ENCODE measurements at places on chromosomes 7 and 10.

- DNase-seq, result no peak
Measured at GRCh38 chr7:84194484-84195271, at the start of gene SEMA3A. Gene SEMA3A, minus strand, starts transcription at chr7:84194789. Its CDS starts 203 bp downstream, at chr7:84194586.

DNA sequence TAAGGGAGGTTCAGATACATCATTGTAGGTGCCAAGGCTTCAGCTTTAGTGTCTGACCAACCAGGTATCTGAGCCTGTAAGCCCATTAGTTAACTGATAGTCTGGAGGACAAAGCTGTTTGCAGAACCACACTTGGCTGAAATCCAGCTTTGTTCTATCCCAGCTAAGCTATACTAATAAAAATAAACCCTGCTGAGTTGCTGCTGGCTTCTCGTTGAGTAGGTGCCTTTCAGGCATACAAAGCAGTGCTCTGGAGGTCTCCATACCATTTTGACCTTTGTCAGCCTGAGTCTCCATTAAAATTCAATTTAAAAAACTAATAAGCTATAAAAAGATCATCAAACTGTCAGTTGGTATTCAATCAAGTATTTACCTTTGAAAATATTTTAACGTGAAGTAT, 22.0 kb downstream of the CDCA7L start:
- no peak for DNase-seq

DNA sequence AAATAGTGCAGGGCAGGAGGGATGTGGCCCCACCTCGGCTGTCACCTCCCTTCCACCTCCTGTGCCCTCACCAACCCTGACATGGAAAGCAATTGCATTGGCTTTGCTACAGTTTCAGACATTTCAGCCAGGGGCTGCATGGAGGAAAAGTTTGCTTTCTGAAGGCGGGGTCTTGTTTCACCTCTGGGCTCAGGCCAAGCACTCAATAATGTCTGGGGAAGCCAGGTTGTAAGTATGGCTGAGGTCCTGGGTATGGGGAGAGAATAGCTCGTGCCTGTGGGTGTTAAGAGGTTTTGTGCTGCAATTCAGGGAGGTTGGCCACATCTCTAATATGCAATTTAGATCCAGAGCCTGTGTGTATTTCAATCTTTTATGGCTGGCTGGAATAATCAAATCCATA, 238.4 kb upstream of the MKI67 start:
- no peak for DNase-seq

DNA sequence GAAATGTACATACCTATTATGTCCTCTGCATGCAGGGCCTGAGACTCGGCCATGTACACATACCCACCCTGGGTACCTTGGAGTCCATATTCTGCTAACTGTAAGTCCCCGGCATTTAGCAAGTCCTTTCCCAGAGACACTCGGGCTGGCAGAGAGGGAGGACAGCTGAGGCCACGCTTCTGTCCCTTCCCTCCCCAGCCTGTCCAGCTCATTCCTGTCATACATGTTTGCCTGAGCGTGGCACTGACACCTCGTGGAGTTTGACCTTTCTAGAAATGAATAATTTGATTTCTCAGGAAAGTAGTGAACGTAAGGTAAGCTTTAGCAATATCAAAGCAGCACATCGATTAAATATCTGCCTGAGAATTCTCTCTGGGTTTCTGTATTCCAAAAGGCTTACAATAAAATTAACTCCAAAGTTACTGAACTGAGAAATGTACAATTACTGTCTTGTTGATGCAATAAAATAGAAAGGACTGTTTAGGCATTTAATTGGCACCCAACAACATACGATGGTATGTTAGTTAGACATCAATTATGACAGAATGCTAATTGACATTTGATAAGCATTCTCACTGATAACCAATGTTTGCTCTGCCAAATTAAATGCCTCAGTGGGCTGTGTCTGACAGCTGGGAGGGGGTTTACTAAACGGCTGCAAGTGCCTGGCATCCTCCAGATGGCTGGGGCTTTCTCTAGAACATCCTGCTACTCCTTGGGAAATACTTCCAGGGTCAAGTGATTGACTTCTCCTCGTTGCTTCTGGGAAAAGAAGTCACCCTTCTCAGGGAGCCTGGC, 221.2 kb downstream of the CCSER2 start:
- DNase-seq, result no peak

- DNase-seq, result no peak
Measured at GRCh38 chr10:67790534-67791408, 47.2 kb downstream of the DNAJC12 start.

GRCh38 chr7:42746214-42746613, 165.7 kb downstream of the C7orf25 start:
- DNase-seq, result no peak

GRCh38 chr10:122510736-122511135, 49.4 kb downstream of the HTRA1 start:
- no peak for DNase-seq

GRCh38 chr7:107167483-107168232, 1.1 kb upstream of the HBP1 start:
- peak; percentile 46 for DNase-seq

DNA sequence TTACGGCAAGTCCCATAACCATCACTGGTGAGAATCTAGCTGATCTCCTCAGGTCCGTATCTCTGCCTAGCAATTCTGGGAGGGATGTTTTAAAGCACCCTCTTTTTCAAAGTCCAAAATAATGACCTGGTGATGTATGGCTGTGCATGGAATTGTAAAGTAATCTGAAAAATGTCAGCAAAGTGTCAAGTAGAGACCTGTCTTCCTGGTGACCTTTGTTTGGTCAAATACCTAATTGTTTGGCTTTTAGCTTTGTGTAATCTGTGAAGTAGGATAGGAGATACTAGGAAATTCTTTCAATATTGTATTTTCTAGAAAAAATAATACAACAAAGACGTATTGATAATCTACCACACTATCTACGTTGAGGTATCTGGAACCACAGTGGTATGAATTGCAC, 51.0 kb downstream of the ABCB5 start:
- no peak for DNase-seq

GRCh38 chr7:158685693-158686092, 18.9 kb downstream of the NCAPG2 start:
- no peak for DNase-seq

- DNase-seq, result no peak
Measured at GRCh38 chr10:909831-910230, 21.7 kb downstream of the LARP4B start.

- DNase-seq, result no peak
Measured at GRCh38 chr7:35760143-35760745, 40.6 kb upstream of the SEPTIN7 start.

DNA sequence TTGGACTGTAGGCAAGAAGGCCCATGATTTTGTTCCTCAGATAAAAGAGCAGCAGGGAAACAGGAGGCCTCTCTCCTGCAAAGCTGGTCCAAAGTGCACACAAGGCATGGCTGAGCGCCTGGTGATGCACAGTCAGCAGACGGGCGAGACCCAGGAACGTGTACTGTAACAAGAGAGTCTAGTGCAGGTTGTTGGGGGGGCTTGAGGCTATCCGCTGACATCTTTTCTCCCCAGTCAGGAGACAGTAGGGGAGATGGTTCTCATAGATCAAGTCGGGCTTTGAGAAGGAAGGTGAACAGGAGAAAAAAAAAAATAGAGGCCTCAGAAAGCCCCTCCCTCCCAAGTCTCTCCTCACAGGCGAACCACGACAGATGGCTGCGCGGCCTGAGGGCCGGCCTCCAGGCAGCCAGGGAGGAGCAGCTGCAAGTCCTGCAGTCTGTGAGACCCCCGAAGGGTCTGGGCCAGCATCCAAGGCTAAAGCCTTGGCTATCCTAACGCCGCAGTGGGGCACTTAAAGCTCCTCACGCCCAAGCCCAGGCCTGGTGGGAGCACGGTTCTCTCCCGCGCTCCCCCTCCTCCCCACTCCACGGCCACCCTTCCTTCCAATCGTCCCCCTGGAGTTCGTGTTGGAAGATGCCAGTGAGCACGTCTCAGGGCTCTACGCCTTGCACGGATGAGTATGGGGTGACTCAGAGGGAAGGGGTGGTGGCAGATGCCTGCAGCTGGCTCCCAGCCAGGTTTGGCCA, 68.3 kb downstream of the PRKAG2 start:
- no peak for DNase-seq

- no peak for DNase-seq
Measured at GRCh38 chr10:101063050-101063525, 1.3 kb downstream of the KAZALD1 start.

GRCh38 chr7:40455485-40455884, 320.7 kb downstream of the SUGCT start:
- DNase-seq, result no peak

GRCh38 chr7:130615583-130615982, 53.0 kb downstream of the COPG2 start:
- no peak for DNase-seq

DNA sequence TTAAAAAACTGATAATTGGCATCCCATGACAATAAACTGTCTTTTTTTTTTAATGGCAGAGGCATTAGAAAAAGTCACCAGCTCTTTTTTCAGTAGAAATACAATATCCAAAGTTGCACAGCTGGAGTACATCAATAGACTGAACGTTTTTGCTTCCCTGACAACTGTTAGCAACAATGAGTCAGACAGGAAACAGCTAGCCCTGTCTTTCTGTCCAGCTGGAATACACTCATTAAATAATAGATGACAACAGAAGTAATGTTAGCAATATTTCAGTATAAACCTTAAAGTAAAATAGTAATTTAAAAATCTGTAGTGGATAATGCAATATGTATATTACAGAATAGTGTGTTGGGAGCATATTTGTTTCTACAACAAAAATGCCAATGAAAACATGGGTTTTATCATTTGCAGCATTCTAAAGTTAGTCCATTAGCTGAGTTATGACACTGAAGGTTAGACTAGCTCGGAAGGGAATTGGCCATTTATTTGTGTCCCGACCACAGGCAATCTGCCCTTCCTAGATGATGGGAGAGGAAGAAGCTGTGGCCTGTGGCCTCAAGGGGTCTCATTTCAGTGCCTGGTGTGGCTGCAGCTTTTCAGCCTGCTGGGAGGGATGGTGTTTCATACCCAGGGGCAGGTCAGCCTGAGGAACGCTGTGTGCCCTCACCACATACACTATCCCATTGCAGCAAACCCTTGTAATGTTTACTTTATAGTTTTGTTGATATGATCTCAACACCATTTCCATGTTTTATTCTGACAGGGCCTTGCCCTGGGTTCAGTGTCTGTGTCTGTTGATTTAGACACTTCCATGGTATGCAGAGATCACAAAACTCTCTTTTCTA, 173.3 kb downstream of the SLC16A9 start:
- no peak for DNase-seq

DNA sequence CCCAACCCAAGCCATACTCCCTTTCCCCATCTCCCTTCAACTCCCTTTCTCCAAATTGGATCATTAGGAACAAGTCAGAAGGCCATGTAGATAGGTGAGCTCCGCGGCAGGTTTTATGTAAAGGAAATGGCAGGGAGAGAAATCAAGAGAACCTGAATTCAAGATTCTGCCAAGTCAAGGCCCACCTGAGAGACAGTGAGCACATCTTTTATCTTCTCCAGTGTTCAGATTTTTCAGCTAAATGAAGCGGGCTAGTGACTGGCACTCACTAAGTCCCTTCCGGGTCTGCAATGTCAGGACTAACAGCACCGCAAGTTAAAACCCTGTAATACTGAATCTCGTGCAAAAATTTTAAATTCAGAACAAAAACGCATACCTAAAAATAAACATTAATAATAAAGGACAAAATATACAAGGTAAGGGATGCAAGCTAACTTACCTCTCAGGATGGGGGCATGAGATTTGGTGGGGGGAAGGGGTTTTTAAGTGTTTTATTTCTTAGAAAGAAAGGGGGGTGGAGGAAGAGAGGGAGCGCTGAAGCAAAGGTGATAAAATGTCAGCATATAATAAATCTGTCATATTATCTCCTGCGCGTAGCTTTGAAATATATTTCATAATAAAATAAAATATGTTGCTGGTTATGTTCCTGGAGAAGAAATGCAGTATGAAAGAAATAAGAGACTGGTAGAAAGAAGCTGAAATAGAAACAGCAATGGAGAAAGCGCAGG, 17.6 kb downstream of the TCAF1 start:
- no peak for DNase-seq

- no peak for DNase-seq
Measured at GRCh38 chr7:101933028-101933427, 115.6 kb downstream of the CUX1 start.

GRCh38 chr7:30329716-30330115, 45.3 kb downstream of the ZNRF2 start:
- no peak for DNase-seq

DNA sequence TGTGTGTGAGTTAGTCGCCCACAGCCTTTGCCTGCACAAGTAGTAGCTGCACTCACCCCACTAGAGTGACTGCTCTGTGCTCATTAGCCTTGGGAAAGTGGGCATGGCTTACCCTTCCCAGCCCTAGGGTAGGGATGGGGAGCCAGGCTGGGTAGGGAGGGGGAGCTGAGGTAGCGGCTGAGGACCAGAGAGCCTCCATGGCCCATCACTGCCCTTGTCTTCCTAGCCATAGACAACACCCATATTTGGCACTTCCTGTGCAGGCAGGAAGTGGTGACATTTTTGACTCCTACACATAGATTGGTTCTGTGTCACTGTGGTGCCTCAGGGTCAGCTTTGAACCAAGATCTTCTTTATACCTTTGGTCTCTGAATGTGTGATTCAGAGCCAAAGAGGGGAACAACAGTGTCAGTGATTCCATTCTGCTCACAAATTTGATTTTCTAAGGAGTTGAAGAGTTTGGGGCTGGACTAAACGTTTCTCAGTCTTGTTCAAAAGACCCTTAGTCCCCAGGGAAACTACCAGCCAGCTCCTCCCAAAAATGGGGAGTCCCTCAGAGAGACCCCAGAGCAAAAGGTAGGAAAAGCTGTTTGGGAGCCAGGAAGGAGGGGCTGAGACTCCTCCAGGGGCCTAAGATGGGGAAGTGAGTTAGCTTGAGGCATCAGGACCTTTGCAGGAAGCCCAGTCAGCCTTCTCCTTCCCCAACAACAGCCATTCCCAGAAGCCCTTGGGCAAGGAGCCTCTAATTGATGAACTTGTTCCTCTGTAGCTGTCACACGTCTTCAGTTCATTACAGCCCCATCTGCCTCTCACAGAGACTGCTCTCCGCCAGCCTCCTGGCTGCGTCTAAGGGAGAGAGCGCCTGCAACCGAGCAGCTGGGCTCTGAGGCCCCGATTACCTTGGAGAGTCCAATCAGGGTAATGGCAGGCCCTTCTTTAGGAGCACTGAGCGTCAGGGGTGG, 135.0 kb downstream of the CDH23 start:
- DNase-seq, result no peak

DNA sequence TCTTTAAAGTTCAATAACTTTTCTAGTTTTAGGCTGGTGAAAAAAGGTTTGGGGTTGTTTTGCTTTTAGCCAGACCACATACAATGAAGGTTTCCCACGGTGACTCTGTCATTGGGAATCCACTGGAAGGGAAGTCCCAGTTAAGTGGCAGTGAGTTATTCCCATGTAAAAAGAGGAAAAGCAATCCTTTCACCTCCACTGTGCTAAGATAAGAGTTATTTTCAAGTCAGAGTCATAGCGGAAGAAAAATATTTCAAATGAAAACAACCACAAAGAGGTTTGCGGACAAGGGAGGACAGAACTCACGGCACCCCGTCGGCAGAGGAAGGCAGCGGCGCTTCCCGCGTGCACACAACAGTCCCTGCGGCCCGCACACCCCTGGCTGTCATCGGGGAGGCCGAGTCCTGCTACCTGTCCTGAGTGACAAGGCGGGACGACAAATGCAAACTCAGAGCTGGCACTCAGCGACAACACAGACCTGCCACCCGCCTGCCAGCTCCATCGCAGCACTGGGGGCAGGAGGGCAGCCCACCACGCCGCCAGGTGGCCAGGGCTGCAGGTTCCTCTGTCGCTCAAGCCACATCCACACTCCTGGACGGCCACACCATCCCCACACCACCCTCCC, 9.3 kb upstream of the PAPOLB start:
- DNase-seq, result no peak

GRCh38 chr7:18508443-18509427, 13.2 kb downstream of the HDAC9 start:
- no peak for DNase-seq
